ENCODE measurements at places on chromosomes 5 and 9.

GRCh38 chr9:28624771-28625170 is 1051.5 kb upstream of the C9orf72 start:
- DNase-seq: no peak

GRCh38 chr5:15844253-15844652 is 335.3 kb downstream of the MARCHF11 start:
- DNase-seq: no peak

- DNase-seq: no peak
These were observed 18.0 kb downstream of the APC start for GRCh38 chr5:112755703-112756102.

GRCh38 chr9:73548201-73548600 is 396.5 kb downstream of the ANXA1 start:
- no peak for DNase-seq

- no peak for DNase-seq
These were observed 6.7 kb downstream of the SPZ1 start for GRCh38 chr5:80326468-80326867.

DNA sequence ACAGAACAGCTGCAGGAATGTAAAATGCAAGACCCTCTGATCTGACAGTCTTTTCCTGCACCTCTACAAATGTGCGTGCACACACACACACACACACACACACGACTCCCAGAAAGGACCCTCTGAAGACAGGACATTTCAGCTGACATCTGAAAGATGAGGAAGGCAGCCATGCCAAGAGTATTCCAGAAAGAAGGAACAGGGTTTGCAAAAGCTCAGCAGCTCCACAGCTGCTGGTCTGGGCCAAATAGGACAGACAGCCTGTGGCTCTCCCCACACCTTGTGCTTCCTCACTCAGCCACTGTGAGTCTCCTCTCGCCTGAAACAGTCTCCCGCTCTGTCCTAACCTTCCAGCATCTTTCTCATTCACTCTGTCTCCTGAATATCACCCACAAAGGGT is 189.0 kb downstream of the PALM2AKAP2 start:
- DNase-seq: no peak

DNA sequence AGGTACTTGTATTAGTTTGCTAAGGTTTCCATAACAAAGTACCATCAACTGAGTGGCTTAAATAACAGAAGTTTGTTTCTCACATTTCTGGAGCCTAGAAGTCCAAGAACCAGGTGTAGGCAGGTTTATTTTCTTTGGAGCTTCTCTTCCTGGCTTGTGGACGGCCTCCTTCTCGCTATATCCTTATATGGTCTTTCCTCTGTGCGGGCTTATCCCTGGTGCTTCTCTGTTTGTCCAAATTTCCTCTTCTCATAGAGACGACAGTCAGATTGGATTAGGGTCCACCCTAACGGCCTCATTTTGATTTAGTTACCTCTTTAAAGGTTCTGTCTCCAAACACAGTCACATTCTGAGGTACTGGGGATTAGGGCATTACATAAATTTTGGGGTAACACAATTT is 88.3 kb downstream of the RMI1 start:
- no peak for DNase-seq

DNA sequence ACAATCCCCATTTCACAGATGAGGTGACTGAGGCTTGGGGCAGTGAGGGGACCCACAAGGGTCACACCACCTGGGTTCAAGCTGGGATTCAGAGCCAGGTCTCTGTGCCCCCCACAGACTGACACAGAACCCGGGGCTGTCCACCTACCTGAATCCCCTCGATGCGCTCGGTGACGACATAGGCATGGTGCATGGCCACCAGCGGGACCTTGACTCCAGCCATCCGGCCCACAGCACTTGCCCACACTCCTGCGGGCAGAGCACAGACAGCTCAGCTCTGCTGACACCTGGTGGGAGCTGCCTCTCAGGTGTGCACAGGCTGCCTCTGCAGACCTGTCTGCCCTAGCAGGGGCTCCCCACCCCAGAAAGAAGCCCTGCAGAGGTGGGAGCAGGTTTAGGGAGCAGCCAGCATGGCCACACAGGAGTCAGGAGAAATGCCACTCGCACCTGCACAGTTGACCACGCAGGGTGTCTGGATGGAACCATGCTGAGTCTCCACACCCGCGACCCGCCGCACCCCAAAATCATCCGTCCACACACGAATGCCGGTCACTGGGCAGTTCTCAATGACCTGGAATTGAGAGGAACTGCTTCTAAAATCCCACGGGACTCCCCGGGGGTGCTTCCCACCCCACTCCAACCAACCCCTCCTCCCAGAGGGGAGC is 8.4 kb downstream of the SARDH start:
- DNase-seq: no peak
